ENCODE measurements at places on chromosomes 16 and 17.
A peak's percentile ranks its signal among the peaks of the same experiment; 100 is the strongest.

DNA sequence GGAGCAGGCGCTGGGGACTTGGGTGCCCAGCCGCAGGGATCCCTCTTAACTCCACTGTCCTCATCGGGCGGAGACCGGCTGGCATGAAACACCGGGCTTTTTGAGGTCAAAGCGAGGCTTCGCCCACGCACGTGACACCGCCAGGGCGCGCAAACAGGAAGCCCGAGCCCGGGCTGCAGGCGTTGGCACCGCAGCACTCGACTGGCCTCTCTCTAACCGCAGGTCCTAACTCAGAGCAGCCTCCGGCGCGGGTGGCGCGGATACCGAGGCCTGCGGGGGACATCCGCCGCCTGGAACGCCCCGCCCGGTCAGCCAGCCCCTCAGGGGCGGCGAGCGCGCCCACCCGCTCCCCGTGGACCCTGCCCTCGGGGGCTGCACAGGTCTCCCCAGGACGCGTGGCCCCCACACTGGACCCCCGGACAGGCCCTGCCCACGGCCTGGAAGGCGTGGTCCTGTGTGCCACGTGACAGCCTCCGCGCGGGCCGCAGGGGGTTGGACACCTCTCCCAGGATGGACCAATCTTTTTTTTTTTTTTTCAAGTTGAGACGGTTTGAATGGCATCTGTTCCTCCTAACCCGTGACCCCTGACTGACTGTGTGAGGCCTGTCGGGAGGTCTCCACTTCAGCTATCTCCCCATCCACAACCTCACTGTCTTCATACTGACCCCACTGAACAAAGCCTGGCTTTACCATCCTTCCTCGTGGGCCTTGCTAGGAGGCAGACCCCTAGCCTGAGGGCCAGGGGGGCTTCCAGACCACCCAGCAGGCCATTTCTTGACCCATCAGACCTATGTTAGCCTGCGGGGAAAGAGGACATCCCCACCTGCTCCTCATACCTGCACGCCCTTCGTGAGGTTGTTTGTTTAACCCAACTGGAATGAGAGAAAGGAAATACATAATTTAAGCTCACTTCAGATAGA is 8.4 kb upstream of the SLC47A2 start:
- no peak for ATAC-seq

GRCh38 chr17:50117202-50118051 is 12.5 kb downstream of the SAMD14 start:
- peak; percentile 91 for ATAC-seq

DNA sequence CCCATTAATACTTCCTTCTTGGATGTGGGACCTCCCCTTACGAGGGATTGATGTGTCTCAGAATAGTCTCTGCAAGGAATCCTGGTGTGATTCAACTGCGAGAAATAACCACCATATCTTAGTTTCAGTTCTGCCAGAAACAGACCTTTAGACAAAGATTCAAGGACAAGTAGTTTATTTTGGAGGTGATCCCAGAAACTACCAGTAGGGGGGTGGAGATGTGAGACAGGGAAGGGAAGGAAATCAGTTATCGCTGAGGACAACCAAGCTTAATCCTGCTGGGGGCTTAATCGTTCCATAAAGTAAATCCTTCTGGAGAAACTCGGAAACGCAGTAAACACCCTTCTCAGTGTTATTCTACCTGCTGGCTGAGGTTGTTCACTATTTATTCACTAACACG is 5.0 kb upstream of the SDR42E1 start:
- ATAC-seq: no peak

- ATAC-seq: no peak
These were observed 67.3 kb downstream of the RBFOX3 start for GRCh38 chr17:79543531-79543930.

DNA sequence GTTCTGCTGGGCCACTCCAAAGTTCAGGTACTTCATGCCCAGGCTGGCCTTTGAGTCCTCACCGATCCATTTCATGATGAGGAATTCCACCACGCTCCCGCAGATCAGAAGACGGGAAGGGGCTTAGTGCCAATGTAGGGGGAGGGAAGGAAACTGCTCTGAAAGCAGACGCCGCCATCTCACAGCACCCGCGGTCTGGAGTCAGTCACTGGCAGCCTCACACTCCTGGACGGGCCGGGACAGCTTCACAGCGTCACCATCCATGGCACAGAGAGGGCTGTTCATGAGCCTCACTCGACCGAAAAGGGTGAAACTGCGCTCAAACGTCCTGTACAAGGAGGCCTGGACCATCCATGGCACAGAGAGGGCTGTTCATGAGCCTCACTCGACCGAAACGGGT is 62.0 kb downstream of the RPH3AL start:
- ATAC-seq: no peak
